ENCODE measurements at places on chromosomes 4 and X.

DNA sequence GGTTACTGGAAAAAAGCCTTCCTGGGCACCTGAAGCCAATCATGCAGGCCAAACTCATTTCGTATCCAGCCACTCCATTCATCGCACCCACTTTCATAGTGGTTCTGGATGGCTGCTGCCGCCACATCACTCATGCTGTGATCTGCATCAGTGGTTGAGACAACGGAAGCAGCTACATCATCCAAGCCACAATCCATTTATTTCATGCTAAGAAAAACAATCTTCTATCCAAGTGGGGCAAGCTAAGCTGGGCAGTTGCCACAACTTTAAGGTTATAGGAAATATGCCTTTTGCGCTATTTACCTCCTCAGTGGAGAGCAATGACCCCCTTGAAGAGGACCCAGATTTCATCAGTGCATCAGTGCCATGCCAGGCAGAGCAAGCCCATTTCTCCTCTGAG is 124.6 kb downstream of the GRIA3 start:
- no peak for DNase-seq

DNA sequence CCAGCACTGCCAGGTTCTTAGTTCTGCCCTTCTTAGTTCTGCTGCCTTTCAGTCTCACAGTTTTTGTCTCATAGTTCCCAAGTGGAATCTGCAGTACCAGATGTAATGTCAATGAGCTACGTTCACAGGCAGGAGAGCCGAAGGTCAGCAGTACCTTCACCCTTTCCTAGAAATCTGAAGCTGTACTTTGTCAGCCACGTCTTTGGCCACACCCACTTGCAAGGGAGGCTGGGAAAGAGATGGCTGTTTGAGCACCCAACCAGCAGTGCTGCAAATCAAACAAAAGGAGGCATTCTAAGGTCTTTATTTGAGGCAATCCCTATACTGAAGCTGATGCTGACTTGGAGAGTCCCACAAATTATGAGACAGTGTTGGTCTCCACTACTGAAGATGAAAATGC is 199.1 kb upstream of the NPY2R start:
- DNase-seq, result no peak

DNA sequence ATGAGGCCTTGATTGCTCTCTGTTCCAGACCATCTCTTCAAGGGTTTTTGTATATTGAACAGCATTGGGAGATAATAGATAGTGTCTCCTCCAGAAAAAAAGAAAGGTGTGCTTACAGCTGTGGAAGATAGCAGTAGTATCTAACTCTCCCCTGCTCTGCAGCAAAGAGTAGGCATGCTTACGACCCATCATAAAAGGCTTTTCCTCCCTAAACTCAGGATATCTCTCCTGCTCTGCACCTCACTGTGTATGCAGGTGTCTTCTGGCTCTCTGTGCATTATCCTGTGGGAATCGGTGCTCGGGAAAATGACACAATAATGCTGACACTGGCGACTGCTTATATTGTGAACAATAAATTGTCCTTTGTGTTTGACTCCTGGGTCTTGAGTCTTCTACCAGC is 216.0 kb downstream of the RAB28 start:
- no peak for DNase-seq

DNA sequence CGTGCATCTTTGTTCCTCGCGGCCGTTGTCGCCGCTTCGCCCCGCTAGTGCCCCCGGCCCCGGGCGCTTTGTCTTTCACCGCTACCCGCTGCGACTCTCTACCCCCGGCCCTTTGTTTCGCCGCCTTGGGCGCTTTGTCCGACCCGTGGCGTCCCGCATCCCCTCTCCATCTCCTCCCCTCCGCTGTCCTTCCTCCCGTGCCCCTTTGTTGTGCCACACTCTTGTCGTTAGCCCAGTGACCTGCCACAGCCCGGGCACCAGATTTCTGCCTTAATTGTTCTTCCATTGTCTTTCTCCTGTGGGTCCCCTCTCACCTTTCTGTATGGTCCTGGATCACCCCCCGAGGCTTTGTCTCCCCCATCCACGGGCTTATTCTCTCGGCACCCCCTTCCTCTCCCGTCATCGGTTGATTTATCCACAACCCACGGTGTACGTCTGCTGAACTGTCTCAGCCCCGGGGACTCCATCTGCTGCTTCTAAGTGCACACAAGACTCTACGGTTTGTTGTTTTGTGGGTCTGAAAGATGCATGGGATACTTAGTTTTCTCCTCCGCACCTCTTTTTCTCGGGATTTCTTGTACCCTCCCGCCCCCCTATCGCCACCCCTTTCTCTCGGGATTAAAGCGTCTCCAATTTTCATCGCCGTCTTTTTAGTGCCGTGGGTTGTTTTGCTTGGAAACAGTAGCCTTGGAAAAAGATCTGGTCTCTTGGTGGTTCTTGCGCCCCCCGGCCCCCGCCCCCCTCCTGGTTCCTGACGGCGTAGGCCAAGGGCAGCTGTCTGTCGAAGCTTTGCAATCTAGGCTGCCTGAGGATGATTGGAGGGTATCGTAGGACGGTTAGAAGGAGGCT is 783 bp downstream of the RBPJ start:
- DNase-seq, result no peak

- DNase-seq, result no peak
Observed at GRCh38 chr4:54173281-54173912, 55.7 kb upstream of the PDGFRA start.

DNA sequence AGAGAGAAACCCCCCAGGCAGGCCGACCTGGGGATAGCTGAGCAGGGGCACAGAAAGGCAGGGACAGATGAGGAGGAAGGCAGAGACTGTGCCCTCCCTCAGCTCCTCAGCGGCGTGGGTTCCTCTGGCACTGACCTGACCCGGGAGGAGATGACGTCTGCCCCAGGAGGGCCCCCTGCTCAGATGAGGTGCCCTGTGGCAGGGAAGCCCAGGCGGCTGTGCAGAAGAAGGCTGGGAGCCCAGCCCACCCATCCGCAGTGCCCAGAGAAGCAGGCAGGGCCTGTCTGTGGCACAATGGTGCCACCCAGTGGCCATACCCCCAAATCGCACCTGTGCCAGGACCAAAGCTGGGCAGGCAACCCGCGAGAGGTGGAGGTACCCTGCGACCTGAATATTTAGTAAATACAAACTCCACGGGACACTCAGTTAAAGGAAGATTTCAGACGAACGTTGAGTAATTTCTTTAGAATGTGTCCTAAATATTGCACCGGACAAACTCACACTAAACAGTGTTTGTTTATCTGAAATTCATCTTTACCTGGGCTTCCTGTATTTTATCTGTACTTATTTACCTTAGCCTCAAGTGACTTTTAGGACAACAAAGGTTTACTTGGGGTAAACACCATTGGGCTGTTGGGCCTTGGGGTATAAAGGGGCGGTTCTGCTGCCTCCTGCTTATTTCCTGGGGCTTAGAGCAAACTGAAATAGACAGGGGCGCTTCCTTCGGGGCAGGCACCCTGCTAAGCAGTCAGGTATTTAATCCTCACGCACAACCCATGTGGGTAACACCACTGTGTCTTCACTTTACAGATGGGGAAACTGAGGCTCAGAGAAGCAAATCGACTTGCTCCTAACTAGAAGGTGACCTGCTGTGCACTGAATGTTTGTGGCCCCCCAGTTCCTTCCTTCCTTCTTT is 46.5 kb upstream of the HMX1 start:
- DNase-seq, result peak; percentile 79

- DNase-seq, result no peak
Observed at GRCh38 chr4:21888195-21888976, 60.2 kb downstream of the KCNIP4 start.

DNA sequence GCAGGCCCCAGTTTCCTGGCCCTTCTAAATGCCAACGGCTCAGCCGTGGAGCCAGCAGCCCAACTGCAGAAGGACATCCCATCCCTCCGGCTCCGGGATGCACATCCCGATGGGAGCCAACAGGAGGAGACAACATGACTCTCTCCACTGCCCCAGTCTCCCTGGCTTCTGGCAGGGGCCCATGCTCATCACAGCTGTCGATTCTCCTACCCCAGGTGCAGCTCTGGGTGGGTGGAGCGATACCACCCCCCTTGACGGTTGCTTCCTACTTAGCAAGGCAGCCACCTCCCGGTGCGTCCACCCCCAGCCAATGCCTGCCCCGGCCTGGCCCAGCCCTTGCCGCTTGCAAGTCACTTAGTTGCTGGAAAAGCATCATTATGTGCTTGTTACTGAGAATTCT is 19.5 kb downstream of the ZNF275 start:
- DNase-seq, result no peak

DNA sequence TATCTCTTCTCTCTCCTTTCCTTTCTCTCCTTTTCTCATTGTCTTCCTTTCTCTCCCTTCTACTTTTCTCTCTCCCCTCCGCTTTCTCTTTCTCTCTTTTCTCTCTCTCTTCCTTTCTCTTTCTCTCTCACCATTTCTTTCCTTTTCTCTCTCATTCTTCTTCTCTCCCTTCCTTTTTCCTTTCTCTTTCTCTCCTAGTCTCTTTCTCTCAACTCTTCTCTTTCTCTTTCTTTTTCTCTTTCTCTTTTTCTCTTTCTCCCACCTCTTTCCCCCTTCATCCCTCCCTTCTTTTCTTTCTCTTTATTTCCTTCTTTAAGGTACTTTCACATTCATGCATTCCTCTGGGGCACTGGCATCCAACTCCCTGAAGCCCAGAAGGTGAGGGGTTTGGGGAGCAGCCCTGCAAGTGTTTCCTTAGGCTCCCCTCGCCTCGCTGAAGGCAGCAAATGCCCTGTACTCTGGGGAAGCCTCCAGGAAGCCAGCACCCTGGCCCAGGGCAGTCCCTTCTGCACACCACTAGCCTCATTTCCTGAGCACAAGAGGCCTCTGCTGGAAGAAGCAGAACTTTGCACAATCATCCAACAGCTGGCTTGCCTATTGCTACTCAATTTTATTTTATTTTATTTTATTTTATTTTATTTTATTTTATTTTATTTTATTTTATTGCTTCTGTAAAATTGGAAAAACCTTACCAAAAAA is 124.2 kb downstream of the NFKB1 start:
- peak; percentile 33 for DNase-seq

DNA sequence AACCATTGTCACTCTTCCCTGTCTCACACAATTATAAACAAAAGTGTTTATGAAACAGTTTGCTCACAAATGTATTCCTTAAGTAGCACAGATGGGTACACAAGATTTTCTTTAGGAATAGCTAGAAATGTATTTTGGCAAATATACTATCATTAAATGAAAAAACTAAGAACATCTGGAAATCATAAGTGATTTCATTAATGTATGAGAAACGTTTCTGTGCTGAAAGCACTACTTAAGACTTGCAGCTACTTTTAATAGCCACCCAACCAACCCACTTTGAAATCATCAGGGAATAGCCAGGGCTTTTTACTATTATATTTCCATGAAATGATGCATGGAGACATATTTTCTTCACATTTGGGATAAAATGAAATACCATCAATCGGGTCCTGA is 62.3 kb upstream of the NAP1L5 start:
- no peak for DNase-seq

DNA sequence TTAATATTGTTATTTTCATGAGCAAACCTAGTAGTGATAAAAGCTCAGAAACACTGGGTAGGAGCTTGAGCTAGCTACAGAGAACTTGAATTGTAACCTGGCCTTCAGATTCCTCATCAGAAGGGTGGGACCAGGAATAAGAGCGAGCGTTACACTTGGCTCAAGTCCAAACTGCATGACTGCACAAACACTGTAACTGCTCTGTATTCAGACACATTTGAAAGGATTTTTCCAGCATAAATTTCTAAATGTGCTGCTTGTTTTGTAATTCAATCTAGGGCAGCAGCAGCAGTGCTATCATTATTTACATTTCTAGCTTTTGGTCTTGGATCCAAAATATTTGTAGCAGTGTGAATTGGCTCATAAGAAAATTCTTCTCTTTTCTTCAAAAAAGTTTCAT is 133.0 kb upstream of the TMLHE start:
- DNase-seq, result no peak

- DNase-seq, result no peak
Observed at GRCh38 chr4:13705521-13706041, 78.1 kb upstream of the BOD1L1 start.

- no peak for DNase-seq
Observed at GRCh38 chr4:30380404-30380998, 339.7 kb upstream of the PCDH7 start.

GRCh38 chr4:100986360-100986868 is 360.9 kb downstream of the PPP3CA start:
- DNase-seq, result no peak

DNA sequence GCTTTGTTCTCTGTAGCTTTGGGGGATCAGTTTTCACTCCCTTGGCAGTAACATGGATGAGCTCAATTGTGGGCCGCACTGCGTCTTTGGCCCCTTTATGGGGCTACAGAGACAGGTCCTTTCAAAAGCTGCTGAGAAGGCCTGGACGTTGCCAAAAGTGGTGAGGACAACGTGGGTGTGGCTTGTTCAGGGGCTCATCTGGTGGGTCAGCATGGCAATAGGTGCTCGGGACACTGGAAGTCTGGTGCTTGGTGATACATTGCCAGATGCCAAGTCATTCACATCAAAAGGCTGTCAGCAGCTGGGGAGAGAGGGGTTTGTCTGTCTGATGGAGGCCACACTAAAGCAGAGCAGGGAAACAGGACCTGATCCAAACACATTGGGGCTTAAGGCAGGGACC is 149.8 kb upstream of the EOLA2 start:
- DNase-seq, result no peak

DNA sequence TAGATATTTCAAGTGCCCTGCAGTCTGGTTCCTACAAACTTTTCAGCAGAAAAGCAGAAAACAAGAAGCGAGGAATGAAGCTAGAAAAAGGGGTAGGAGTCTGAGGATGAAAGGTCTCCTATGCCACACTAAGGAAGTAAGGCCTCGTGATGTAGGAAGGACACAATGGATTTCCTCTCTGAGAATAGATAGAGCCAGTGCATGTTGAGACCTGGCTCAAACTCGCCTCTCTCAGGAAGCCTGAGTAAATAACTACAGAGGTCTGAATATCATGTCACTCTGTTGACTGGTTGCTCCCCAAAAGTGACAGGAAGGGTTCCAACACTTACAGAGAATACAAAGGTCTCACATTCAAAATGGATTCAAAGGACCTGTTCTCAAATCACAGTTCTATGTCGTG is 93.3 kb downstream of the GRIA3 start:
- DNase-seq, result no peak

- no peak for DNase-seq
Observed at GRCh38 chr4:576245-576821, at the start of gene TMEM271. Gene TMEM271 (minus strand): TSS chr4:576295. CDS start chr4:576062, 233 bp downstream.

DNA sequence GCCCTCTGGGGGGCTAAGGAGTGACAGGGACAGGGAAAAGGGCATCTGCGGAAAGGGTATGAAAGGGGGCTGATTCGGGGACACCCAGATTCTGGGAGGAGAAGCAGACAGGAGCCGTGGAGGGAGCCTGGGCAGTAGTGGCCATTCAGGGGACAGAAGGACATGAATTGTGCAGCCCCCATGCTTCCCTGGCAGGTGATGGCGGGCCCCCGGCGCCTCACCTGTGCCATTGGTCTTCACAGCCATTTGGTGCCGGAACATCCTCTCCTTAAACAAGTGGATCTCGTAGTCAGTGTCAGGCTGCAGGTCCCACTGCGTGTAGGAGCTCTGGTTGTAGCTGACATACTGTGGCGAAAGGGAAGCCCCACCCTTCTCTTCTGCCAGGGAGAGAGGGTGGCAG is 21.9 kb downstream of the L1CAM start:
- DNase-seq, result peak; percentile 3

- no peak for DNase-seq
Observed at GRCh38 chr4:93730760-93731159, 97.8 kb upstream of the ATOH1 start.

GRCh38 chr4:102715057-102715456 is 45.7 kb downstream of the MANBA start:
- no peak for DNase-seq

GRCh38 chrX:1545776-1546408 is 8.9 kb upstream of the P2RY8 start:
- no peak for DNase-seq

GRCh38 chr4:89249313-89249712 is 58.3 kb downstream of the GPRIN3 start:
- no peak for DNase-seq

- no peak for DNase-seq
Observed at GRCh38 chrX:68584221-68584620, 63.2 kb upstream of the STARD8 start.

Data from GM12891 (cell line).